ENCODE measurements at places on chromosomes 3 and 15.
A peak's percentile ranks its signal among the peaks of the same experiment; 100 is the strongest.

- no peaks in the 10 kb centered on the region for H3K4me1 ChIP-seq
- H3K4me3 ChIP-seq = no peak overlapping the region
- H3K36me3 ChIP-seq = no peaks in the 10 kb centered on the region
- no peaks in the 10 kb centered on the region for H3K27me3 ChIP-seq
- H3K27ac ChIP-seq = no peak overlapping the region
- DNase-seq = no peak
These were observed 118.3 kb upstream of the FRMD4B start for GRCh38 chr3:69504232-69504631.

DNA sequence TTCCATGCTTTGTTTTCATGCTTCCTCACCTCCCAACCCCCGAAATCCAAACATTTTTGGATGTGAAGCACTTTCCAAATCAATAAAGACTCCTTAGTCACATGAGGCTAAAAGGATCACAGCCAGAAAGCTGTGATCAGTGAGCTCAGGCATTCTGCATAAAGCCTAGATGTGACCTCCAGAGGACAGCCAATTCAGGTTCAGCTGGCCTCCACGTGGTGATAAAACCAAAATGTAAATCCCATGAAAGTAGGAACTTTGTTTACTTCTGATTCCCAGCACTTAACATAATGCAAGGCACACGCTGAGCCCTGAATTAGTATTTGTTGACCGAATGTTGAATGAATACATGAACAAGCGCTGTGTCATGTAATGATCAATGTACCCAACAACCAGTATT lies 249.5 kb upstream of the EOMES start:
- no peak overlapping the region for H3K4me3 ChIP-seq
- no peak for DNase-seq
- H3K27ac ChIP-seq = no peak overlapping the region
- H3K36me3 ChIP-seq = no peaks in the 10 kb centered on the region
- no peaks in the 10 kb centered on the region for H3K27me3 ChIP-seq

GRCh38 chr3:106534206-106534605 lies 665.4 kb upstream of the CBLB start:
- DNase-seq = no peak
- no peaks in the 10 kb centered on the region for H3K36me3 ChIP-seq
- no peak overlapping the region for H3K27ac ChIP-seq
- no peak overlapping the region for H3K4me3 ChIP-seq

DNA sequence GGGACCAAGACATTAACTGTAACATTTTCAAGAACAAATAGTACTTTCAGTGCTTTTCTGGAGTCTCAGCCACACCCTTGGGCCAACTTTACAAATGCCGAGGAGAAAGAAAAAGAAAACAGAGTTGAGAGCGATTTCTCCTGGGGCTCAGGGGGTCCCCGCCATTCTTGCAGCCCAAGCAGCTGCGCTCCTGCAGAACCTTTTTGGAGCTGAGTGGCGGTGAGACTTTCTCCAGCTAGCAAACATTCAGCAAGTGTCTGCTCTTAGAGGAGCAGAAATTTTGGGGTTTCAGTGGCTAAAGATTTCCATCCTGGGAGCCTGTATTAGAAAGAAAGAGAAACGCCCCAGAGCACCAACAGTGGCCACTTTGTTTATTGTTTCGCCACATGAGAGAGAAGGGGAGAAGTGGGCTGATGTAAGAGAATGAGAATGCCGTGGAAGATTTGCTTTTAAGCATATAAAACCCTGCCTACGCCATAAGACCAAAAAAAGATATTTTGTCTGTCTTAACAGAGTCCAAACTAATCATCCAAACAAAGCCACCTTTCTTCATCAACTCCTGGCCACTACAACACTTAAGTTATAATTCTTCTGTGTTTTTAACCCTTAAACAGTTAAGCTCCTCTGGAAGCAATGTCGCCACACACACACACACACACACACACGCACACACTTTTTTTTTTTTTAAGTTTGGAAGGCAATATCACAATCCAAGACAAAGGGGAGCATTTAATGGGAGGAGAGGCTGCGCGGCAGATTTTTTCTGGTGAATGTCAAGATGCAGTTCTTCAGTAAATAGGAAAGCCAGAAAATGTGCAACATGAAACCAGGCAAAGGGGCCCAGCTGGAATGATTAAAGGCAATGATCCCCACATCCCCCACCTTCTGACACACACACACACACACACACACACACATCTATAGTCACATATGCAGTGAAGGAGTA lies 19.2 kb downstream of the EID1 start:
- peaks cover 13% of the 10 kb centered on the region for H3K4me1 ChIP-seq
- H3K36me3 ChIP-seq = no peaks in the 10 kb centered on the region
- no peaks in the 10 kb centered on the region for H3K27me3 ChIP-seq
- peak overlapping the region; percentile 27 for H3K4me3 ChIP-seq
- DNase-seq = no peak

DNA sequence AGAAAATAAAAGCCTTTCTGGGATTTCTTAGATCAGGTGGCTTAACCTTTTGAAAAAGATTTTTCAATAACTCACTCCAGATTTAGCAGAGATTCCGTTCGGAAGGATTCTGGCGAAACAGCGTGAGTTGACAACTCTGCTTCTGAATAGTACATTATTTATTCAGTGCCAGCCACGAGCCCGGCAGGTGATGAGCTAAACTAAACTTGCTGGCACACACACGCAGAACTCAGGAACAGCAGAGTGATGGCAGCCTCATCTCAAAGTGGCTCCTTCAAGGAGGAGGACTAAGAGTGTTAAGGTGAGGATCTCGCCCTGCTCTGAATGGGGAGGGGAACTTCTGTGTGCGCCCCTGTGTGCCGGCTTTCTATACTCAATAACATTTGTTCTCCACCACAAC lies 114.3 kb downstream of the FAM43A start:
- DNase-seq = no peak
- H3K27ac ChIP-seq = no peak overlapping the region
- H3K4me3 ChIP-seq = no peak overlapping the region
- peaks cover 8% of the 10 kb centered on the region for H3K4me1 ChIP-seq

DNA sequence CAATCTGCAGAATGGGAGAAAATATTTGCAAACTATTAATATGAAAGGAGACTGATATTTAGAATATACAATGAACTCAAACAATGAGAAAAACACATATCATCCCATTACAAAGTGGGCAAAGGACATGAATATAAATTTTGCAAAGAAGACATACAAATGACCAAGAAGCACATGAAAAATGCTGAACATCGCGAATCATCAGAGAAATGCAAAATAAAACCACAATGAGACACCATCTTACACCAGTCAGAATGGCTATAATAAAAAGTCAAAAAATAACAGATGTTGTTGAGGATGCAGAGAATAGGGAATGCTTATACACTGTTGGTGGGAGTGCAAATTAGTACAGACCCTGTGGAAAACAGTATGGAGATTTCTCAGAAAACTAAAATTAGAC lies 83.6 kb downstream of the RAP2B start:
- no peak overlapping the region for H3K4me3 ChIP-seq
- DNase-seq = no peak
- H3K4me1 ChIP-seq = no peaks in the 10 kb centered on the region
- no peaks in the 10 kb centered on the region for H3K36me3 ChIP-seq
- H3K27ac ChIP-seq = no peak overlapping the region

GRCh38 chr3:33060609-33061337 lies 36.2 kb downstream of the GLB1 start:
- no peak overlapping the region for H3K4me3 ChIP-seq
- H3K4me1 ChIP-seq = peaks cover 10% of the 10 kb centered on the region
- no peaks in the 10 kb centered on the region for H3K27me3 ChIP-seq
- H3K36me3 ChIP-seq = no peaks in the 10 kb centered on the region

DNA sequence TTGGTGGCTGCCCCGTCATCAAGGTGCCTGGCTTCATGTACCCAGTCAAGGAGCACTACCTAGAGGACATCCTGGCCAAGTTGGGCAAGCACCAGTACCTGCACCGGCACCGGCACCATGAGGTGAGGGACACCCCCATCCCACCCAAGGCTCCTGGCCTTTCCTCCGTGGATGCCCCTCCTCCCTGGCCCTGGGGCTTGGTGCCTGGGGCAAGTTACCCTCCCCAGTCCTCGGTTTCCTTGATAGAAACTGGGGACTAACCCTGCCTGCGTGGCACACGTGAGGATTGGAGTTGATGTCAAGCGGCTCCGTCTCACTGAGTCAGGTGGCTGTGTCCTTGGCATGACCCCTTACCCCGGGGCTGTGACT lies 43.9 kb downstream of the DHX30 start:
- H3K27ac ChIP-seq = no peak overlapping the region
- H3K4me3 ChIP-seq = no peak overlapping the region
- H3K27me3 ChIP-seq = no peaks in the 10 kb centered on the region
- no peak for DNase-seq
- peaks cover 88% of the 10 kb centered on the region for H3K36me3 ChIP-seq

- no peak overlapping the region for H3K4me3 ChIP-seq
- H3K36me3 ChIP-seq = no peaks in the 10 kb centered on the region
- no peaks in the 10 kb centered on the region for H3K27me3 ChIP-seq
- no peak overlapping the region for H3K27ac ChIP-seq
- no peak for DNase-seq
These were observed 140.6 kb downstream of the HCN4 start for GRCh38 chr15:73228128-73228646.

DNA sequence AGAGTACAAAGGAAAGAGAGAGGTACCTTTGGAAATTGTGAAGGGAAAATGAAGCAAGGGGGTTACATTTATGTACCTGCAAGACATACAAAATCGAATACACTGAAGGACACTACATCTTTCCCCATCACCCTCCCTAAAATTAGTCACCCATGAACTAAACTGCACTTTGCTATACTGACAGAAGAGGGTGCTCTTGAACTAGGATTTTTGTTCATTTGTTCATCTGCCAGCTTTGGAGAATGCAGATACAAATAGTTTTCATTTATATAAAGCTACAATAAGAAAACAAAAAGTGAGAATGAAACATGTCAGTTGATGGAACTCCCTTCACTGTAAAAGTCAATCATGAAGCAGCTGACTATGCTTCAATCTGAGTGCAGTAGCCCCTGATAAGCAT lies 55.7 kb downstream of the PCCB start:
- H3K4me1 ChIP-seq = no peaks in the 10 kb centered on the region
- no peak for DNase-seq
- no peaks in the 10 kb centered on the region for H3K36me3 ChIP-seq

DNA sequence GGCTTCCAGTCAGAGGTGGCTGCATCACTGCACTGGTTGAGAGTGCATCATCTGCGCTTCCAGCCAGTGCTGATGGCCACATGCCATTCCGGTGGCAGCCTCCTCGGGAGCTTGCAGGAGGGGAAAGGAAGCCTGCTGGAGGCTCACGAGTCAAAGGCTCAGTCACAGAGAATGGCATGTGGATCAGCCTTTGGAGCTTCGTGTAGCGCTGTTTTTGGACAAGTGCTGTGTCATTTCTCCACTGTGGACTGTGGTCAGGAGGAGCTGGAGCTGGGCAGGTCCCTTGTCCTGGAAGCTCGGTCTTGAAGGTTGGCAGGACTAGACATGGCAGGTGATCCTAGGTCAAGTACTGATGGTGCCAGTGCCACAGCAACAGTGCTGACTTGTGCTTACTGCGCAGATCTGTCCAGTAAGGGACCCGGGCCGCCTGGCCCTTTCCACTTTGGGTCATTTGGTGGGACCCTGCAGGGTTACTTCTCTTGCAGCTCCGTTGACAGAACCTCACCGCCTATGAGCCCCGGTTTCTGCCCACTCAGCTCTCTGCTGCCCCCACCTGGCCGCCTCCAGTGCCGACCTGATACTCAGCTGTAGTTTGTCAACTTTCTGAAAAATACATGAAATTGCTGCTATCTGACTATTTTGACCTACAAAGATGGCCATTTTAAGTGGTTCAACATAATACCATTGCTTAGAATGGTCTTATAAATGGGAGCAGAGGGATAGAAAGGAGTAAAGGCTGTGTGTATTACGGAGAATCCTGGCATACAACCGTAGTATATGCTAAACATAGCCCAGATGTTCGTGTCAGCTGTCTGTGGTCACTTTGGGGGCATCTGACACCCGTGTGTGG lies 27.6 kb upstream of the TRPM1 start:
- H3K36me3 ChIP-seq = no peaks in the 10 kb centered on the region
- no peak overlapping the region for H3K4me3 ChIP-seq
- DNase-seq = no peak
- no peak overlapping the region for H3K27ac ChIP-seq
- peaks cover 9% of the 10 kb centered on the region for H3K4me1 ChIP-seq
- no peaks in the 10 kb centered on the region for H3K27me3 ChIP-seq

- no peak overlapping the region for H3K27ac ChIP-seq
- peaks cover 60% of the 10 kb centered on the region for H3K4me1 ChIP-seq
- H3K36me3 ChIP-seq = no peaks in the 10 kb centered on the region
- DNase-seq = no peak
- no peak overlapping the region for H3K4me3 ChIP-seq
- no peaks in the 10 kb centered on the region for H3K27me3 ChIP-seq
These were observed 17.7 kb downstream of the STAG1 start for GRCh38 chr3:136734382-136735070.

GRCh38 chr3:62131050-62131449 lies 242.3 kb downstream of the FEZF2 start:
- no peak for DNase-seq
- no peak overlapping the region for H3K27ac ChIP-seq
- H3K36me3 ChIP-seq = no peaks in the 10 kb centered on the region
- H3K4me3 ChIP-seq = no peak overlapping the region

DNA sequence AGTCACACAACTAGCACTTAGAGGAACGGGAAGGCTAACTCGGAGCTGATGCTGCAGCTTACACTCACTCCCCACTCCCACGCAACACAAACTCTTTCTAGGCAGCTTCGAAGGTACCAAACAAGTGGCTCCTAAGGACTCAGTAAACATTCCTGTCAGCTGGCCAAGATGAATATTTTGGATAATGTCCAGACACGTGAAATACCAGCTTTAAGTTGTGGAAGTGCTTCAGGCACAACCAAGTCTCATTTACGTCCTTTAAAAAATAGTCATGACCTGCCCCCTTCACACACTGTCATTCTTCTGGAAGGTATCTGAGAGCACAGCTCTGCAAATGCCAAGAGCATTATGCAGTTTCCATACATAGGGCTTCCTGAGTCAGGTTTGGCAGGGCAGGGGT lies 1005.9 kb upstream of the CFAP20DC start:
- no peak overlapping the region for H3K27ac ChIP-seq
- H3K4me3 ChIP-seq = no peak overlapping the region
- no peaks in the 10 kb centered on the region for H3K4me1 ChIP-seq

DNA sequence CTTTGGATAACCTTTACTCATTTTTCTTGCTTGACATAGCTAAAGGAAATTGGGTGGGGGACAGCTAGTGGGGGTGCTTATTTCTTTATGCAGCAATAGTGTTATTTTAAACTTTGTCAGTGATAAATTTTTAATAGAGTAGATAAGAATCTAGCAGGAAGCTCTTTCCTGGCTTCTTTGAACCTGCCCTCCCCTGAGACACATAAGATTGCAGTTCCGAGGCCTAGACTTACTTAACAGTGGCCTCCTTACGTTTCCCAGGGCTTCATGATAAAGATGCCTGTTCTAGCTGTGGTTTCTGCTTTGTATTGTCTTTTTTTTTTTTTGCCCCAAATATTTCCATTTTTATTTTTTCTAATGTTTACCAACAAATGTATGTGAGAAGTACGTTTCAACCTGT lies 170.1 kb downstream of the VPS8 start:
- H3K4me1 ChIP-seq = no peaks in the 10 kb centered on the region
- no peak for DNase-seq
- H3K27me3 ChIP-seq = no peaks in the 10 kb centered on the region
- no peak overlapping the region for H3K27ac ChIP-seq
- H3K36me3 ChIP-seq = no peaks in the 10 kb centered on the region
- H3K4me3 ChIP-seq = no peak overlapping the region
